ENCODE measurements at places on chromosomes 13 and 19. TPM values are rescaled to one million over a fixed set of nuclear protein-coding genes. Genes with fewer than 3 reads are reported as not detected.

The ZNF681 gene
- 0.29 TPM for total RNA-seq

The TMEM150B gene
- total RNA-seq = not detected

The ZNF701 gene
- total RNA-seq = 3.2 TPM

The NOVA2 gene
- not detected for total RNA-seq

The ERCC2 gene
- 50.9 TPM for total RNA-seq

The UGGT2 gene
- total RNA-seq = 30.5 TPM

The MICU2 gene
- 80.7 TPM for total RNA-seq

The ZNF626 gene
- 12.9 TPM for total RNA-seq

The ACP7 gene
- total RNA-seq = not detected
